ENCODE measurements at places on chromosomes 2 and 18. TPM values are rescaled to one million over a fixed set of nuclear protein-coding genes. Genes with fewer than 3 reads are reported as not detected.

The HOXD1 gene
- 0.48 TPM for total RNA-seq

DNA sequence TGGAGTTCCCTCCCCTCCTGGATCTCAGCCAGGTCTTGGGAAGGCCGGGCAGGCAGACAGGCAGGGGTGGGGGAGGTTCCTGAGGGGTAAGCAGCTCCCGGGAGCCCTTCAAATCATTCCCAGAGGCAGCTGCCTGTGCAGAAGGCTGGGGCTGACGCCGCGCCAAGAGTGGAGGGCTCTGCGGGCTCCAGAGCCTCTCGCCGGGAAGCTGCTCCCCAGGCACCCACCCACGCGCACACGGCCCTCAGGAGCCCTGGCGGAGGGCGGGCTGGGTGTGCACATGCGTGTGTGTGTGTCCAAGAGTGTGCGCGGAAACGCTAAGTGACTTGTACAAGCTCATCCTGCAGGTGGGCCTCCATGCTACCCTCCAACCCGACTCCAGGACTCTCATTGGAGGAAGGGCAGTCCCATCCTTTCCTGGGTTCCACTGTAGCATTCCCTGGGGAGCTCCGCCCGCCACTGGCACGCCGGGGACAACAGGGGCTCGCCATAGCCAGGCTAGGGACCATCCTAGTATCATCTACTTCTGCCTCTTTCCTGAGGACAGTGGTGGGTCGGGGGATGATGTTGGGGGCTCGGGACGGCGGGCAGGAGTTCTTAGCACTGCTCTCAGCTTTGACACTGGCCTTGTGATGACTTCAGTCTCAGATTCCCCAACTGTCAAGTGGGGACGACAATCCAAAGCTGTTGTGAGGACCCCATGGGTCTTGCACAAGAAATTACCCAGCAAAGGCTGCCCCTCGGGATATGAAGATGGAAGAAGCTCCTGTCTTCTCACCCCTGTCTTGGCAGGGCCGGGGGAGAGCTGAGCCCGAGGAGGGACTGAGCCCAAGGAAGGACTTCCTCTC is 50.3 kb downstream of the INHBB start:
- peak; percentile 14 for DNase-seq

DNA sequence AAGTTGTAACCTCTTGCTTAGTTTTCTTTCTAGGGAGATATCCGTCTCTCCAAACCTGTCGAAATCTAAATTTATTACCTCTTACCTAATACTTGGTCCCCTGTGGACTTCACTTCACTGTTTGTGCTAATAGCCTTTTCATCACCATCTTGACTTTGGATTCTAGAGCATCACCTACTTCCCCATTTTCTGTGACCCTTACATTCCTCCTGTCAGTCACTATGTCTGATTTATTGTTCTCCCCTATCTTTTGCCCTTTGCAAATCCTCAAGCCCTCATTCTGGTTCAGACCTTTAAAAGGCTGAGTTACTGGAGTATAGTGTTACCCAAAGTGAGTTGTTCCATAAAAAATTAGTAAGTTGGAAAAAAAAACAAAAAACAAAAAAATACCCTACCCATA is 7.5 kb downstream of the MYO1B start:
- DNase-seq = no peak

DNA sequence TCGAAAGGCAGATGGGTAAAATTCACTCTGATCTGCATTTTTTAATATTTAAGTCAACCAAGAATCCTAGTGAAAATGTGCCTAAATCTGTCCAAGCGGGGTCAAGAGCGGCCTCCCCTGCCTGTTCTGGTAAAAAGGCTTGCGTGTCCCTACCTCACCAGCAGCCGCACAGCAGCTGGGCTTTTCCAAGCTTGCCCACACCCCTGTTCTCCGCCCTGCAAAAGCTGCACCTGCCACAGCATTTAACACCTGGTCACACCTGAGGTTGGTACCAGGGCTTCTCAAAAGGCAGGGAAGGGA is 25.8 kb upstream of the TMEM182 start:
- peak; percentile 26 for DNase-seq

- no peak for DNase-seq
These were observed 28.8 kb downstream of the CNGA3 start for GRCh38 chr2:98374958-98375570.

DNA sequence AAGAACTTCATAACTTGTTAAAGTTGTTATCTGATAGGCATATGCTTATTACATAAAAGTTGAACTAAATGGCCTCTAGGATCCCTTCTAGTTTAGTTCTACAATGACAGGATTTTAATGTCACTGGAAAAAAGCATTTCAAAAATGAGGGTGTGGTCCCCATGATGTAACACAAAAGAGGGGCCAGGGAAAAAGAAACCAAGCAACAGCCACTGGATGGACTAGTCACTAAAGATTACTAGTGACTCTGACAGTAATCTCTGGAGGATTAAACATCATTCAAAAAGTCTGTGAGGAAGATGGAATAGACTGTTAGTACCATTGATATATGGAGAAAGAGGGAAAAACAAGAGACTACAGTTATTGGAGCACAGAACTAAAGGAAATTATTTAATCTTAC is 22.6 kb downstream of the SEPTIN10 start:
- DNase-seq = peak; percentile 12

- no peak for DNase-seq
These were observed 140.0 kb downstream of the SMAD7 start for GRCh38 chr18:48810805-48811204.

DNA sequence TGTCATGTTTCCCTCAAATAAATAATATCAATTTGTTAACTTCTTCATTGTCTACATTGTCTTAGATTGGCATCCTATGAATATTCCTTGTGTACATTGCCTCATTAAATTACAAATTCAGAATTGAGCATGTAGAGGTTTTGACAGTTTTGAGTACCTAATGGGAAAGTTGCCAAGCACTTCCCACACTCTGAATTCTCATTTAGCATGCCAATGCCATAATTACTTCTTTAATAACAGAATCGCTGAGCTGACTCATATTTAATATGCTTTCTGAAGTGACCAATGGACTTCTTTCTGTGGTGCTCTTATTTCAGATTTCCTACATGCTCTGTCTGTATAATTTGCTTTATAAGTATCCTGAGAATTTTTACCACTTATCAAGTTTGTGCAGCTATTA is 114.4 kb upstream of the NOL4 start:
- DNase-seq = no peak

GRCh38 chr2:8477552-8478470 is 204.0 kb upstream of the ID2 start:
- no peak for DNase-seq

The ADD2 gene
- 3.4 TPM for total RNA-seq

The GREB1 gene
- total RNA-seq = 11.1 TPM

- no peak for DNase-seq
These were observed 11.6 kb upstream of the RBFA start for GRCh38 chr18:80022613-80023012.

DNA sequence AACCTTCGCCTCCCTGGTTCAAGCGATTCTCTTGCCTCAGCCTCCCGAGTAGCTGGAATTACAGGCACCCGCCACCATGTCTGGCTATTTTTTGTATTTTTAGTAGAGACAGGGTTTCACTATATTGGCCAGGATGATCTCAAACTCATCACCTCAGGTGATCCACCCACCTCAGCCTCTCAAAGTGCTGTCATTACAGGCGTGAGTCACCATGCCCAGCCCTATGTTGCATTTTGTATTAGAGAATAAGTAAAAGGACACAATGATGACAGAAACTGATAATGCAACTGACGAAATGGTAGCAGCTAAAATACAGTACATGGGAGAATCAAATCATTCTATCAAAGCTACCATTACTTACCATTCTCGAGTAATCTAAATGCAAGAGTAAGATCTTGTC is 276.7 kb downstream of the DSEL start:
- DNase-seq = no peak

- DNase-seq = no peak
These were observed 110.3 kb downstream of the KCNF1 start for GRCh38 chr2:11022064-11022463.

The GPR35 gene
- 3.1 TPM for total RNA-seq

- no peak for DNase-seq
These were observed 33.2 kb downstream of the TOGARAM2 start for GRCh38 chr2:29014331-29014730.

DNA sequence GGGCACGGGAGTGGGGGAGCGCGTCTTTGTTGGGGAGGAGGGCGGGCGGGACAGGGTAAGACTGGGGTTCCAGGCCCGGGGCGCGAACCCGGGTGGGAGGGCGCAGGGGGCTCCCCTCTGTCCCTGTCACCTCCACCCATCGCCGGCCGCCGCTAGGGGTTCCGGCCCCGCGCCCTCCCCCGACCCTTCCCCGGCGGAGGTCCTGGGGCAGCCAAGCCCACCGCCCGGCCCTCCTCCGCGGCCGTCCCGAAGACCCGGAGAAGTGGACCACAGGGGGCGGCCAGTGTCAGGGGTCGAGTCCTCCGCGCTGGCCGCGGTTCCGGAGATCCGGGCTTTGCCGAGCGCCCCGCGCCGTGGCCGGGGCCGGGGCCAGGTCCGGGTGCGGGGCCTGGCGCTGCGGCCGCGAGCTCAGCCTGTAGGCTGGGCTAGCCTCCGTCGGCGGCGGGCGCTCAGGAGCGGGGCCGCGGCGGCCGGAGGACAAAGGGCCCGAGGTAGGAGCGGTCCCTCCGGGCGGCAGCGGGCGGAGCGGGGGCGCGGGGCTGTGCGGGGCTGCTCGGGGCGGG is 16.6 kb upstream of the E2F6 start:
- DNase-seq = peak; percentile 22

GRCh38 chr18:26133652-26134051 is at the start of gene PSMA8:
Gene PSMA8 (plus strand): TSS chr18:26133869. CDS start chr18:26133966, 97 bp downstream.
- DNase-seq = peak; percentile 3

The ANKAR gene
- total RNA-seq = 30.6 TPM

GRCh38 chr2:42792583-42793333 is at the start of gene HAAO:
Gene HAAO (minus strand): TSS chr2:42792583. CDS start chr2:42792536, 47 bp downstream.
- DNase-seq = peak; percentile 81

The FBXO36 gene
- total RNA-seq = 0.72 TPM

DNA sequence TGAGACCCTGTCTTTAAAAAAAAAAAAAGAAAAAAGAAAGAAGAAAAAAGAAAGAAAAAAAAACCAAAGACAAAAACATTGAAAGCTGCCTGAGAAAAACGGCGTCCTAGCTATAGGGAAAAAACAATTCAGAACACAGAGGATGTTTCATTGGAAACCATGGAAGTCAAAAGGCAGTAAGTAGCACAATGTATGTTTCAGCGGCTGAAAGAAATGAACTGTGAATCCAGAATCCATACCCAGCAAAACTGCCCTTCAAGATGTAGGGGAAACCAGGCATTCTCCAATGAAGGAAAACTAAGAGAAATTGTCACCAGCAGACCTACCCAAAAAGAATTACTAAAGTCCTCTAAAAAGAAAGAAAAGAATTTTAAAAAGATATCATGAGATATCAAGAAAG is 27.6 kb downstream of the EVA1A start:
- DNase-seq = no peak

- no peak for DNase-seq
These were observed 99.7 kb upstream of the CAVIN2 start for GRCh38 chr2:191946471-191947182.

- DNase-seq = peak; percentile 46
These were observed 834 bp upstream of the BUB1 start for GRCh38 chr2:110678457-110679336.

The PARD6G gene
- 12.8 TPM for total RNA-seq

GRCh38 chr2:8672940-8673339 is 8.9 kb upstream of the ID2 start:
- no peak for DNase-seq

GRCh38 chr2:229922449-229923386 is at the start of gene FBXO36:
Gene FBXO36 (plus strand): TSS chr2:229922503. CDS start chr2:229922514, 11 bp downstream.
- DNase-seq = peak; percentile 22

The TEX261 gene
- 27.4 TPM for total RNA-seq

The SPATS2L gene
- 120 TPM for total RNA-seq

The ALPP gene
- total RNA-seq = not detected

GRCh38 chr2:1806254-1806653 is 61.9 kb upstream of the PXDN start:
- DNase-seq = no peak

- DNase-seq = peak; percentile 3
These were observed 282.1 kb upstream of the NT5C1B start for GRCh38 chr2:18871430-18871829.

DNA sequence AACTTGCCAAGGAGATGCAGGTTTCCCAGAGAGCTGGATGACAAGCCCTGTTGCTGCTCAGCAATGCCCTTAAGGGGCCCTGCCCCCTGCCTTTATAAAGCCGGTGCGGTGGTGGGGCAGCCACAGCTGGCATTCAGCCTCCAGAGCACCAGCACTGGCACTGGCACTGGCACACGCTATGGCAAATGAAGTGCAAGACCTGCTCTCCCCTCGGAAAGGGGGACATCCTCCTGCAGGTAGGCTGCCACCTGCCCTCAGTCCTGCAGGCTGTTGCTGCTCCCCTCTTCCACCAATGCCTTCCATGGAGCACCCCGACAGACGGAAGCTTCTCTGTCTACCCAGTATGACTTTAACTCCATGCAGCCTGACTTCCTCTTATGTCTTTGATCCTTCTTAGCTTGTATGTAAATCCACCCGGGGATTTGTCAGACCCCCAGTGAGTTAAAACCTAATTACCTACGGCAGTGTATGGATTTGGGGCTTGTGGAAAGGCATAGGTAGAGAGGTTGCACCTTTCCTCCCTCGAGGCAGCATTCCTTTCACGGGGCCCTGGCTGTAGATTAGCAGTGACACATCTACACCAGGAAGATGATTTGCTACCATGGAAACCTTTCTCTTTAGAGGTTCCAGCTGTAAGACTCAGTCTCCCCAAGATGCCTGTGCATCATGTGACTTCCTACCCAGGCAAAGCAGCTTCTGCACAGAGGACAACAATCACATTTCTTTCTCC is at the start of gene DAPL1:
DAPL1 (plus strand) TSS at position 123 of the 730 bp plus-strand sequence; CDS start at position 179, 56 bp downstream.
- no peak for DNase-seq

- DNase-seq = peak; percentile 23
These were observed 4.8 kb downstream of the GCFC2 start for GRCh38 chr2:75705921-75706320.

Measured in umbilical cord (tissue), 2 donors.